ENCODE measurements at places on chromosomes 2 and 18.
A peak's percentile ranks its signal among the peaks of the same experiment; 100 is the strongest.

GRCh38 chr2:165874445-165875039 is 79.0 kb downstream of the TTC21B start:
- DNase-seq, result peak; percentile 47

DNA sequence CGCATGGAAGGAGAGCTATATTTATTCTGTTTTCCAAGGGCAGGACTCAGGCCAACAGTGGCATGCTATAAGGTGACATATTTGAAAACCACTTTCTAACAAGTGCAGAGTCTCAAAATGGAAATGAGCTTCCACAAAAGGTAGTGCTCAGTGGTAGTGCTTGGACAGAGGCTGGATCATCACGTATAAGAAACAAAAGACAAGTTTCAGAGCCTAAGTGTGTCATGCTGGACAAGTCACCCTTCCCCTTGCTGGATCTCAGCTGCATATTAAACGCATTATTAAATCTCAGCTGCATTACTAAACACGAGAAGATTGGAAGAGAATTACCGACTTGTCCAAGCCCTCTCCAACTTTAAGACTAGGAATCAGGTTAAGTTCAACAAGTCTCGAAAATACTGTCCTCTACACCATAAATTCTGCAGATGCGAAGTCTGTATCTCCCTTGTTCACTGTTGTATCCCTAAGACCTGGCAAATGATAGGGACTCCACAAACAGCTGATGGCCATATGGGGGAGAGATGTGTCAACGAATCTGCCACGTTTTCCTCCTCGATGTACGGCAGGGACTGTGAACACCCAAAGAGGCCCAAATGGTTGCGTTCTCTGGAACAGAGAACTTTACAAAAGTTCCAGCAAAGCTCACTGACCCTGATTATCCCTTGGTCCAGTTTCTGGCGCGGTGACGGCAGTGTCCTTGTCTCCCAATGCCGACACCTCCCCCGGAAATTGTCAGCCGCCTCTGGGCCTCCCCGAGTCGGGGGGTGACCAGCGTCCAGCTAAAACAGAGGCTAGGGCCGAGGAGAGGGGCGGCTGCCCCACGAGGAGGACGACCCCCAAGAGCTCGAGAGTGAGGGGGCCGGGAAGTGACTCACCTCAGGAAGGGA is 611 bp downstream of the NOL10 start:
- DNase-seq, result no peak

DNA sequence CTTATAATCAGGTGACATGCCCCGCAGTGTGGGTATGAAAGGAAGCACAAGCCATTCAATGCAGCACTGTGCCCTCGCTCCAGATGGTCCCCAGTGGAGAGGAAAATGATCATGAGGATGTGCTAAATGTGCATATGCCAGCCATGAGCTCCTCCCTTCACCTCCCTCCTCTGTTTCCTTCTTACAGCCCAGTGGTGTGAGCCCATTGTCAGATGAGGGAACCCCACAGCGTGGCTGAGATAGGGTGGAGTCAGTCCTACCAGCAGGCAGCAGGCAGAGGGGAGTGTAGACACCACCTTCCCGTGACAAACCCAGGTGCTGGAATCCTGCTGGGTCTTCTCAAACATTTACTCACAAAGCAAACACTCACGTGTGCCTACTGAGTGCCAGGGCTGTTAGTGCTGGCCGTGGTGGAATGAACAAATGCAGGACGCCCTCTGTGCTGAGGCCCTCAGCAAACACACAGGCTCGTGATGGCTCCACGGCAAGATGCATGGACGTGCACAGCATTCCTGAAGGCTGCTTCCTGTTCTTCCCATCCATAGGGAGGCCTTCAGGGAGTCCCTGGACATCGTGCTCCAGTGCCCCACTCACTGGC is 181.7 kb upstream of the TPO start:
- DNase-seq, result no peak

GRCh38 chr18:63683152-63683551 is 19.6 kb upstream of the SERPINB11 start:
- DNase-seq, result no peak

GRCh38 chr2:98713332-98714015 is 17.5 kb downstream of the MGAT4A start:
- no peak for DNase-seq

DNA sequence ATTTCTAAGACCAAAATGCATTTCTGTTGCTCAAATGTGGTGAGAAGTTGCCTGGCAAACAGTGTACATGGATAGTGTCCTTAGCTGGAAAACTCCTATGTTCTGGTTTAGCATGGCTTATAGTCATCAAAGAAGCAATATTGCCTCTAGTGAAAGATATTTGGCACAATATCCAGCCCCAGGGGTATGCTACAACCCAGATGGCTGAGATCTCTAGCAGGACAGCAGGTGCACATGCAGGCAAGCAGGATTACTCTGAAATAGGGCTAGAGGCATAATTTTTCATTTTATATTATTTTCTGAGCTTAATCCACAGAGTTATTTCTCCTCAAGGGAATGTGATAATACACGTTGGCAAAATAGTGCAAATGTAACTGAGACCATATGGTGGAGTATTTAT is 34.0 kb downstream of the CCDC195 start:
- DNase-seq, result no peak

DNA sequence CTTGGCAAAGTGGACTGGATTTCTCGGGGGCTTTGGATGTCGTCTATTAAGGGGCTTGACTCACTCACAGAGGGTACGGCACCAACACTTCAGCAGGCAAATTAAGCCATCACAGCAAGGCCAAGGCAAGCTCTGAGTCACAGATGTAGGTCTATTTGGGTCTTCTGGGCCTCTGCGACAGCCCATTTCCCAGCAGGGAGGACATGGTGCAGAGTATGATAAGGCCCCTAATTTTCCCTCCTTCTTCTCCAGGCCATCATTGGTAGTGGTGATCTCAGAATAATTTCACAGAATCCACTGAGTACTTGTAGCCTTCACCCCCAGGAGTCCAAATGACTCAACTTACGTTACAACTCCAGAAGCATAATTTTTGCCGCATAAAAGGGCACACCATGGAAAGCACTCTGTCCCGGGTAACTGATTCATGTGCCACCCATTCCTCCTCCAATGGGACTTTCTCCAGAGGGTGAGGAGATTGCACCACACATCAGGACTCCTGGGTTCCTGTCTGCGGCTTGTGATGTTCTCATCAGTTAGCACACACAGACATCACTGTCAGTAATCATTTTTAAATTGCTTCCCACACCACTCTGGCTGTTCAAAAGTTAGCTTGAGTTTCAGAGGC is 164.9 kb downstream of the TXNL1 start:
- no peak for DNase-seq

GRCh38 chr2:159072795-159073194 is 104.4 kb downstream of the TANC1 start:
- DNase-seq, result no peak

DNA sequence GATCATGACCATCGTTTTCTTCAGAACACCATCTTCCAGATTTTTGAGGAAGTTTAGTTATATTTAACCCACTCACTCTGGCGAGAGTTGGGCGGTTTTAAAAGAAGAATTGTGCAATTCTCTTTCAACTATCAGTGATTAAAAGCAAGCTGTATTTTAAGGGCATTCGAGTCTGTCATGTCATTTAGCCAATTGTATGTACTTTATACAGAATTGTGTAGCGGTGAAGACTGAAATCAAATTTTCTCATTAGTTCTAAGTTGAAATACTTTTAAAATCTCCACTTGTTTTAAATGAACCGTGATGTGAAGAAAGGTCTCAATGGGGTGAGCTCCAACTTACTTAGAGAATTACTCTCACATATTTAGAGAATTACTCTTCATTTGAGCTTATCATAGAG is 214.6 kb upstream of the DTNA start:
- DNase-seq, result no peak

All from NCI-H526 treated with DMSO at 0.1 percent for 48 hours (cell line).